ENCODE measurements at places on chromosomes 2 and 18. TPM values are rescaled to one million over a fixed set of nuclear protein-coding genes. Genes with fewer than 3 reads are reported as not detected.

The TDRD15 gene
- total RNA-seq: 0.08 TPM

The ARHGAP28 gene
- 71.3 TPM for total RNA-seq

The RAB17 gene
- total RNA-seq: 58.3 TPM

The ZNF804A gene
- 2.4 TPM for total RNA-seq

The RAB10 gene
- total RNA-seq: 122 TPM

The HK2 gene
- total RNA-seq: 25.6 TPM

The TCF23 gene
- not detected for total RNA-seq

The RABL2A gene
- 7.3 TPM for total RNA-seq

The IL36G gene
- total RNA-seq: 0.20 TPM

The B3GNT7 gene
- total RNA-seq: 6.2 TPM

The EMILIN1 gene
- total RNA-seq: 80.8 TPM

The NXPH2 gene
- total RNA-seq: 1.2 TPM

The EVX2 gene
- total RNA-seq: 3.7 TPM

The STPG4 gene
- 0.72 TPM for total RNA-seq

The ST8SIA3 gene
- 0.04 TPM for total RNA-seq

The NGEF gene
- 3.2 TPM for total RNA-seq

The GALNT5 gene
- total RNA-seq: 16.3 TPM

The CCBE1 gene
- total RNA-seq: 3.1 TPM

The MAL gene
- total RNA-seq: 1.4 TPM

The SKA1 gene
- 5.5 TPM for total RNA-seq

The MAPRE2 gene
- total RNA-seq: 28.2 TPM

The UNC80 gene
- 0.03 TPM for total RNA-seq

The CCDC85A gene
- 3.0 TPM for total RNA-seq

The GRHL1 gene
- total RNA-seq: 10.9 TPM

The PELI1 gene
- 60.0 TPM for total RNA-seq

The HES6 gene
- 17.8 TPM for total RNA-seq

The ALPP gene
- total RNA-seq: 6.5 TPM

The C2orf78 gene
- total RNA-seq: not detected

The AGAP1 gene
- 20.0 TPM for total RNA-seq

The CNRIP1 gene
- 5.8 TPM for total RNA-seq

The AMER3 gene
- 1.00 TPM for total RNA-seq

The ELOA2 gene
- not detected for total RNA-seq

The CENPA gene
- 1.7 TPM for total RNA-seq

The CAPN14 gene
- 0.33 TPM for total RNA-seq

The CHRND gene
- not detected for total RNA-seq

The TNP1 gene
- total RNA-seq: not detected

The PMAIP1 gene
- total RNA-seq: 7.7 TPM

The POMC gene
- 6.0 TPM for total RNA-seq

The MERTK gene
- total RNA-seq: 27.0 TPM

The ZNF519 gene
- total RNA-seq: 4.3 TPM

The BIN1 gene
- 109 TPM for total RNA-seq

The COLEC12 gene
- 23.2 TPM for total RNA-seq

The ADI1 gene
- 97.7 TPM for total RNA-seq

The EPB41L3 gene
- 31.7 TPM for total RNA-seq

The FOXI3 gene
- not detected for total RNA-seq

The MAIP1 gene
- 35.7 TPM for total RNA-seq

The TAF4B gene
- total RNA-seq: 1.4 TPM

The CDK15 gene
- 4.0 TPM for total RNA-seq

The OR6B2 gene
- total RNA-seq: not detected

The SELENOI gene
- total RNA-seq: 34.4 TPM

The FAM228A gene
- 0.24 TPM for total RNA-seq

Data from hepatocyte (in vitro differentiated cells).